ENCODE measurements at places on chromosomes 5 and 9.
A peak's percentile ranks its signal among the peaks of the same experiment; 100 is the strongest.

GRCh38 chr9:121748727-121749423 lies 97.4 kb downstream of the DAB2IP start:
- H3K27ac ChIP-seq, result peak overlapping the region; percentile 63
- no peaks in the 10 kb centered on the region for H3K36me3 ChIP-seq
- H3K4me1 ChIP-seq, result peaks cover 19% of the 10 kb centered on the region

GRCh38 chr9:129036923-129037766 lies 719 bp downstream of the MIGA2 start:
- peaks cover 38% of the 10 kb centered on the region for H3K4me1 ChIP-seq
- H3K27me3 ChIP-seq, result no peaks in the 10 kb centered on the region
- H3K27ac ChIP-seq, result peak overlapping the region; percentile 96
- H3K4me3 ChIP-seq, result peak overlapping the region; percentile 96
- DNase-seq, result no peak

DNA sequence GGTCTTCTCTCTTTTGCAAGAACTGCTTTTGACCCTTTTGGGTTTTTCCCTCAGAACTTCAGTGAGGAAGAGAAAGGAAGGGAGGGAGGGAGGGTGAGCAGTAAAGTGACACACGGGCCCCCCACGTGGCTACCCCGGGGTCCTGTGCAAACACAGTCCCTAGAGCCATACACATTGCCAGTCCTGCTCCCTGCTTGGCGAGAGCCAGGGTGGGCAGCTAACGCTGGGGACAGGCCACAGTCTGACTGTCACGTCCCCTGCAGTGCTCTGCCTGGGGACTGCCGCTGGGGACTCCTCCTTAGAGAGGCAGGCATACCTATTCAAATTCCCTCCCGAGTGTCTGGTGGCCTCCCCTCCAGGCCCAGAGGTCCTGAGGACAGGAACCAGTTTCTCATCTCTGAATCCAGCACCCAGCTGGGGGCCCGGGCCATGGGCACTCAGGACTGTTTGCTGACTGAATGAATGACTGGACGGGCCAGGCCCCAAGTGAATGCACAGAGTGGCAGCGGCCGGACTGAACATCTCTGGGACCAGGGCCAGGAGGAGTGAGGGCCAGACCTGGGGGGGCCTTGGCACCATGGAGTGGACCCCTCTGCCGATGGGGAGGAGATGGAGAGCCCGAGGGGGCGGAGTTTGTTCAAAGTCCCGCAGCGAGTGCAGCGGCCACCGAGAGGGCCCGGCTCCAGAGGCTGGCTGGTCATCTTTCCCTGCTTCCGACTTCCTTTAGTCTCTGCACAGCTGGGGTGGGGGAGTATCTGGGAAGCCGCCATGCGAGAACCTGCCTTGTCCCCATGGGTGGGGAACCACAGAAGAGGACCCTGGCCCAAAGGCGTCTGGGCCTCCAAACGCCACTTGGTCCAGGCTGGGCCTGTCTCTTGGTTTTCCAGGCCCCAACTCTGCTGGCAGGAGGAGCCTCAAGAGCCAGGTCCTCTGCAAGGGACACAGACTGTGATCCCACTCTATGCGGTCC lies 5.8 kb downstream of the CCDC187 start:
- H3K36me3 ChIP-seq, result no peaks in the 10 kb centered on the region
- H3K4me3 ChIP-seq, result no peak overlapping the region
- H3K27ac ChIP-seq, result no peak overlapping the region
- H3K4me1 ChIP-seq, result no peaks in the 10 kb centered on the region
- no peaks in the 10 kb centered on the region for H3K27me3 ChIP-seq

- H3K27me3 ChIP-seq, result no peaks in the 10 kb centered on the region
- DNase-seq, result no peak
- no peaks in the 10 kb centered on the region for H3K36me3 ChIP-seq
- peaks cover 21% of the 10 kb centered on the region for H3K4me1 ChIP-seq
- no peak overlapping the region for H3K4me3 ChIP-seq
Measured at GRCh38 chr9:134339183-134339806, 13.0 kb downstream of the RXRA start.

GRCh38 chr5:67724412-67725135 lies 491.0 kb upstream of the PIK3R1 start:
- no peak overlapping the region for H3K27ac ChIP-seq
- H3K4me1 ChIP-seq, result no peaks in the 10 kb centered on the region
- no peak overlapping the region for H3K4me3 ChIP-seq
- peaks cover 2% of the 10 kb centered on the region for H3K27me3 ChIP-seq

DNA sequence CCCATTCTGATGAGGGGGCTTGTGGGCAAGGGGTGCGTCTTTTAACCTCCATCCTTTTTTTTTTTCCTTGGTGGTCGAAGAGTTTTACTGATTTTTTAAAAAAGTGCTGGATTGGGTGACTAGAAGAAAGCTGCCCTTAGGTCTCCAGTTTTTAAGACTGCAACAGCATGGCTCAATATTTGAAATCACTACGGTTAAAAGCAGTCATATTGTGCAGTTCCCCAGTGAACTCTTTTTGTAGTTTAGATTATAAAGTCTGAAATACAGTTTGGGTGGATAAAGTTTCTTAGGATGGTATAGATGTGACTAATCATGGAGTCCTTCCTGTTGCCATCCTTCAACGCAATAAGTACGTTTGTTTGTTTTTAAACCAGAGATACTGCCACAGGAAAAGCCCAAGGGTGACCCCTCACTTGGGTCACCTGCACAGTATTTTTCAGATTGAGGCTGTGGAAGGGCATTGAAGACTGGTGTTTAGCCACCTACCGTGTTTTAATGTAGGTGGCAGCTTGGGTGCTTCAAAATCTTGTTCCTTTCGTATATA lies 520 bp upstream of the DHFR start:
- H3K27ac ChIP-seq, result peak overlapping the region; percentile 96
- H3K4me1 ChIP-seq, result peaks cover 35% of the 10 kb centered on the region
- DNase-seq, result no peak
- peak overlapping the region; percentile 89 for H3K4me3 ChIP-seq
- no peaks in the 10 kb centered on the region for H3K27me3 ChIP-seq
- peaks cover 40% of the 10 kb centered on the region for H3K36me3 ChIP-seq

GRCh38 chr5:137481596-137481995 lies 17.5 kb downstream of the SPOCK1 start:
- no peak for DNase-seq
- peaks cover 2% of the 10 kb centered on the region for H3K27me3 ChIP-seq
- H3K27ac ChIP-seq, result no peak overlapping the region
- H3K4me3 ChIP-seq, result no peak overlapping the region

- H3K4me3 ChIP-seq, result no peak overlapping the region
- peak overlapping the region; percentile 48 for H3K27ac ChIP-seq
- peaks cover 11% of the 10 kb centered on the region for H3K4me1 ChIP-seq
- DNase-seq, result no peak
Measured at GRCh38 chr9:136023410-136024225, 62.4 kb upstream of the UBAC1 start.

- peak overlapping the region; percentile 87 for H3K27ac ChIP-seq
- DNase-seq, result peak; percentile 59
- H3K4me3 ChIP-seq, result no peak overlapping the region
- H3K27me3 ChIP-seq, result no peaks in the 10 kb centered on the region
- H3K36me3 ChIP-seq, result peaks cover 11% of the 10 kb centered on the region
Measured at GRCh38 chr5:143002459-143003327, 232.5 kb downstream of the ARHGAP26 start.

DNA sequence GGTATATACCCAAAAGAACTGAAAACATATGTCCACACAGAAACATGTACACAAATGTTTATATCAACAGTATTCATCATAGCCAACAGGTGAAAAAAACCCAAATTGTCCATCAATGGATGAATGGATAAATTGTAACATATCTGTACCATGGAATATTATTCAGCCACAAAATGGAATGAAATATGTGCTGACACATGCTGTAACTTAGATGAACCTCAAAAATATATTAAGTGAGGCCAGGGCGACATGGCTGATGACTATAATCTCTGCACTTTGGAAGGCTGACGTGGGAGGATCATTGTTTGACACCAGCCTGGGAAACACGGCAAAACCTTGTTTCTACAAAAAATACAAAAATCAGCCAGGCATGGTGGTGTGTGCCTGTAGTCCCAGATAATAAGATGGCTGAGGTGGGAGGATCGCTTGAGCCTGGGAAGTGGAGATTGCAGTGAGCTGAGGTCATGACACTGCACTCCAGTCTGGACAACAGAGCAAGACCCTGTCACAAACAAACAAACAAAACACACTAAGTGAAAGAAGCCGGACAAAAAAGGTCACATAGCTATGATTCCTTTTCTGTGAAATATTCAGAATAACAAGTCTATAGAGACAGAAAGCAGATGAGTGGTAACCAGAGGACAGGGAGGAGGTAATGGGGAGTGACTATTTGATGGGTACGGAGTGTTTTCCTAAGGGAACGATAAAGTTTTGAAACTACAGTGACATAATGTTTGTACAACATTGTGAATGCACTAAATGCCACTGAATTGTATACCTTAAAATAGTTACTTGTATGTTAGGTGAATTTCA lies 11.4 kb downstream of the KYAT1 start:
- DNase-seq, result no peak
- peaks cover 7% of the 10 kb centered on the region for H3K4me1 ChIP-seq
- no peak overlapping the region for H3K4me3 ChIP-seq
- no peaks in the 10 kb centered on the region for H3K27me3 ChIP-seq

- no peaks in the 10 kb centered on the region for H3K36me3 ChIP-seq
- no peak for DNase-seq
- no peaks in the 10 kb centered on the region for H3K4me1 ChIP-seq
- no peak overlapping the region for H3K27ac ChIP-seq
- no peak overlapping the region for H3K4me3 ChIP-seq
- H3K27me3 ChIP-seq, result peaks cover 1% of the 10 kb centered on the region
Measured at GRCh38 chr5:159452480-159453167, 122.3 kb upstream of the IL12B start.

DNA sequence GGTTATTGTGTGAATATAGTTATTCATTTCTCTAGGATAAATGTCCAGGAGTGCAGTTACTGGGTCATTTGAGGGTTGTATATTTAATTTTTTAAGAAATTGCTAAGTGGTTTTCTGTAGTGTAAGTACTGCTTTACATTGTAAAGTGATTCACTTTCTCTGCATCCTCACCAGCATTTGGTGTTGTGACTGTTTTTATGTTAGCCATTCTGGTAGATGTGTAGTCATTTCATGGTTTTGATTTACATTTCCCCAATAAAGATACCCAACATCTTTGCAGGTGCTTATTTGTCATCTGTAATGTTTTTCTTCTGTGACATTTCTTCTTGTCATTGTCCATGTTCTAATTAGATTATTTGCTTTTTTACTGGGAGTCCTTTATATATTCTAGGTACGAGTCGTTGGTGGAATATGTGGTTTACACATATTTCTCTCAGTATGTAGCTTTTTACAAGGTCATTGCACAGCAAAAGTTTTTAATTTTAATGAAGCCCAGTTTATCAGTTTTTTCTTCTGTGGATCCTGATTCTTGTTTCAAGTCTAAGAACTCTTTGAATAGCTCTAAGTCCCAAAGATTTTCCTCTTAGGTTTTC lies 34.0 kb downstream of the SCGB3A1 start:
- no peaks in the 10 kb centered on the region for H3K27me3 ChIP-seq
- H3K36me3 ChIP-seq, result peaks cover 84% of the 10 kb centered on the region
- no peak overlapping the region for H3K4me3 ChIP-seq
- no peak for DNase-seq
- H3K27ac ChIP-seq, result no peak overlapping the region

GRCh38 chr9:70367305-70367930 lies 47.0 kb downstream of the KLF9 start:
- no peak overlapping the region for H3K27ac ChIP-seq
- H3K4me3 ChIP-seq, result no peak overlapping the region
- no peaks in the 10 kb centered on the region for H3K4me1 ChIP-seq
- no peaks in the 10 kb centered on the region for H3K27me3 ChIP-seq
- H3K36me3 ChIP-seq, result no peaks in the 10 kb centered on the region

DNA sequence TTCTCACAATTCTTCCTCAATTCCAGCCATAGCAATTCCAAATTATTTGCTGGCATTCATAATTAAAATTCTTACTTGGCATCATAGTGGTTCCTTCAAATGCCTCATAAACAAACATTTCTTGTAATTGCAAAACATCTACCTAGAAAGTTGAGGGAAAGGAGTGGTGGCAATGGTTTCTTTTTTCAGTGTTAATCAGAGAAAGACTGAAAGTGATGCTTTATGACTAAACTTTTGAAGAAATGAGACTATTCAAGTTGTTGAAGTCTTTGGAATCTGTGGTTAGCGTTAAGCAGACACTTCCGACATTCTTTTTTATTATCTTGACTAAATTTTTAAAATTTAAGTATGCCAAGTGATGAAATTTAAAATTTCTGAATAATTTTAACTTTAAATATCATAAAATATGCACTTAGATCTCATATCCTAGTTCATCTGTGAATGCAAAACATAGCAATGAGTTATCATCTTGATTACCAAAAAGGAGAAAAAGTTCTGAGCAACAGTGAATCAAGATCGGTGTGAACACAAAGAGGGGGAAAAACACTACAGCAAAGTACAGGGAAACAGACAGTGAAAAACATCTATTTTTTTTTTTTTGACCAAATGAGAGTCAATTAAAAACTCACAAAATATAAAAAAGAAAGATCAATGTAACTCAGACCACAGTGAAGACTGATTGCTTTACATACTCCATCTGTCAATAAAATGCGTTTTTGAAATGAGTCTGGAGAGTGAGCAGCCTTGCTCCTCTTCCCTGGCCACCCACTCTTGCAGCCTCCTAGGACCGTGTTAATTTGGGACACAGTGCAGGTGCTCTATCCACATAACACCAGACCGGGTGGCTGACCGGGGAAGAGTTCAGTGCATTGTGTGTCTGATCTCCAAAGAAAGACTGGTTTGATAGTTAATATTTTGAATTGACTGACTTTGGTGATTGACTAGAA lies 20.6 kb upstream of the IL7R start:
- H3K27ac ChIP-seq, result peak overlapping the region; percentile 86
- no peaks in the 10 kb centered on the region for H3K27me3 ChIP-seq

DNA sequence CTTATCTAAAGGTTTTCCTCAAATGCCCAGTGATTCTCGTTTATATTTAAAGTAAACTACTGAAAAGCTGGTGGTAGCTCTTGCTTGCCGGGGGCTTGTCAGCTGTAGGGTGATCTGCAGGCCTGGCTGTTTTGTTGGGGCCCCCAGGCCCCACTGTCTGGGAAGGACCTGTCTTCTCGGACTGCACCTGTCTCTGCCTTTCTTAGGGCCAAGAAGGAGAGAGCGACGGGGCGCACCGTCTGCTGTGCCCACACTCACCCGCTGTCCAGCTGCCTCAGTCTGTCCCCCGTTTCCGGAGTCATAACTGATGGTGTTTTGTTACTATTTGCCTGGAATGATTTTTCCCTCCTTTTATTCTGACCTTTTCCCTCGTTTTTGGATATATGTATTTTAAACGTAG lies 94.1 kb upstream of the CACNA1B start:
- peaks cover 24% of the 10 kb centered on the region for H3K36me3 ChIP-seq
- peaks cover 5% of the 10 kb centered on the region for H3K4me1 ChIP-seq
- H3K27ac ChIP-seq, result no peak overlapping the region
- no peak overlapping the region for H3K4me3 ChIP-seq

- H3K4me3 ChIP-seq, result no peak overlapping the region
- no peaks in the 10 kb centered on the region for H3K36me3 ChIP-seq
Measured at GRCh38 chr5:146884066-146884626, 5.6 kb upstream of the PPP2R2B start.

- H3K4me3 ChIP-seq, result no peak within 1 kb of the TSS
- peaks cover 13% of the 10 kb centered on the region for H3K27me3 ChIP-seq
- H3K4me1 ChIP-seq, result peaks cover 9% of the 10 kb centered on the region
- H3K36me3 ChIP-seq, result no peaks in the 10 kb centered on the region
Measured at GRCh38 chr9:111330124-111330523, at the start of gene OR2K2. OR2K2 (minus strand) TSS chr9:111330224; CDS start chr9:111328433, 1,791 bp downstream.

GRCh38 chr5:56481428-56482357 lies 248.6 kb upstream of the ANKRD55 start:
- no peak for DNase-seq
- peak overlapping the region; percentile 45 for H3K27ac ChIP-seq
- H3K4me1 ChIP-seq, result peaks cover 27% of the 10 kb centered on the region
- peaks cover 5% of the 10 kb centered on the region for H3K27me3 ChIP-seq
